ENCODE measurements at places on chromosomes 7 and 10. TPM values are rescaled to one million over a fixed set of nuclear protein-coding genes. Genes with fewer than 3 reads are reported as not detected.

- DNase-seq: no peak
These were observed 33.9 kb downstream of the CYCS start for GRCh38 chr7:25091176-25091575.

- DNase-seq: no peak
These were observed 25.0 kb downstream of the TES start for GRCh38 chr7:116235380-116235779.

GRCh38 chr10:123561141-123561440, 105.1 kb upstream of the GPR26 start:
- DNase-seq: no peak

- no peak for DNase-seq
These were observed 559.7 kb upstream of the LRRN3 start for GRCh38 chr7:110531186-110531585.

DNA sequence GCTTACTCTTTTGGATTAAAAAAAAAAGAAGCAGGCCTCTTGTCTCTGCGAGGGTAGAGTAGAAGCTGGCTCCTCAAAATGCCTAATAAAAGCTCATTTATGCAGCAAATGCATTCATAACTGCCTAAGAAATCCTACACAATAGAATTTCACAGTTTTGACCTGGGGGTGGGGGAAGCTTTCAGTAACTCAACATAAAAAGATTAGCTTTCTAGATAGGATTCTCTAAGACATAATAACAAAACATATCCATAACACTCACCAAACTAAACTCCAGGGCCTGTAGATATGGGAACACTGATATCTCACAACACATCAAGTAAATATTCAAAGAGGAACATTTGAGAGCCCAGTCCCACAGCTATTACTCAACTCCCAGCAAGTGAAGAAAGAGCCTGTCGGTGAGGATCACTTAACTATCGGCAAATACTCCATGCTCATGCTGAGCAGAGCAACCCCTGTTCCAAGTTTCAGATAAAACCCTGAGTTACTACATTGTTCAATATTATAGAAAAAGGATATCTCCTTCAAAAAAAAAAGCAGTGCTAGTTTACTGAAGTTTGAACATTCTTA, 88.1 kb downstream of the COBL start:
- DNase-seq: no peak

DNA sequence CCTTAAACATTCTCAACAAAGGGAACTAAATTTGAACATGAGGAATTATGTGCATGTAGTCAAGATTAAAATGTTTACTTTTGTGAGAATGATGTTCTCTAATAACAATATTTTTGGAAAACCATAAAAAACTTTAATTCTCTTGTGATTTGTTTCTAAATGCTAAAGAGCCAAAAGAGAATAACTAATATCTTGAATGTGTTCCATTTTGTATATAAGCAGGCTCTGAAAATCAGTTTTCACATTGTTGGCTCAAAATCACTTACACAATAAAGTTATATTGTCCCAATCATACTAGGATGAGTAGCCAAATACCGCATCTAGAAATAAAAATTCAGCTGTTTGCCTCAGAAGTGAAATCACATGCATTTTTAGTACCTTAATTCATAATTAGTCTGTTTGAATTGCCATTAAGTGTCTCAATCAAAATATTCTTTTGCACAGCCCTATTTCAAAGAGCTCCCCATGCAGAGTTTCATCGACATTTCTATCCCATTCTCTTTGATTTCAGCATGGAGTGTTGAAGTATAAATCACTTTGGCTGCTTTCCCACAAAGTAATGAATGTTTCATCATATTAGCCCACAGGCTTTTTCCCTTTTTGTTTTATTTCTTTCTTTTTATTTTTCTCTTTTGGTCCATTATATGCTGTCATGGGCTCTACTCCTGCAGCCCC, 420.3 kb upstream of the POM121L12 start:
- no peak for DNase-seq

The RHOBTB1 gene
- total RNA-seq: 44.7 TPM

The LEP gene
- total RNA-seq: 0.55 TPM

The LIPM gene
- not detected for total RNA-seq
